ENCODE measurements at places on chromosomes 5 and 9.

GRCh38 chr9:132440735-132441134 lies 30.7 kb downstream of the CFAP77 start:
- no peak for DNase-seq

DNA sequence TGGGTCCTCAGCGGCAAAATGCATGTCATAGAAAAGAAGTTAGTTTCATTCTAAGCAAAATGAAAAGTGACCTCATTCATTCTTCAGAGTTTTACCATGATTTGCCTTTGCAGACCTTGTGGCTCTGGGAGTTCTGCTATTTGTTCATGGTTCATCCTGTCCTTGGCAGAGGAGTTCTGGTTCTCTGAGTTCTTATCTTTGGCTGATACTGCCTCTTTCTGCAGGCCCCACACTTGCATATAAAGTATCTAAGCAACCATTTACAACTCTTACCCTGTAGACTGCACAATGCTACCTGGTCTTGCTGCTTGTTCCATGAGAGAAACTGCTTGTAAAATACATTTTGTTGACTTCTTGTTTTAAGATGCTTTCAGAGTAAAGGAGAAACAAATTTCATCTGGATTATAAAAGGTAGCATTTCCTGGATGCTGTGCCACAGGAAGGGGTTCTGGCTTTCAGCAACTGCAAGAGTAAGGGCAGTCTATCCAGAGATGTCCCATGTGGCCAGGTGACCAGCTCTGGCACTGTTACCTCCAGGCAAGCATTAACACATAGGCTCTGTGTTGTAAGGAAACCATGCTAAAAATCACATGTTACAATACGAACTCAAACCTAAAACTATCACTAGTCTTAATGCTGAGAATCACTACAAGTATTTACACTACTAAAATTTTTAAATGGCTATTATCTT lies 513.2 kb downstream of the SPOCK1 start:
- no peak for DNase-seq

DNA sequence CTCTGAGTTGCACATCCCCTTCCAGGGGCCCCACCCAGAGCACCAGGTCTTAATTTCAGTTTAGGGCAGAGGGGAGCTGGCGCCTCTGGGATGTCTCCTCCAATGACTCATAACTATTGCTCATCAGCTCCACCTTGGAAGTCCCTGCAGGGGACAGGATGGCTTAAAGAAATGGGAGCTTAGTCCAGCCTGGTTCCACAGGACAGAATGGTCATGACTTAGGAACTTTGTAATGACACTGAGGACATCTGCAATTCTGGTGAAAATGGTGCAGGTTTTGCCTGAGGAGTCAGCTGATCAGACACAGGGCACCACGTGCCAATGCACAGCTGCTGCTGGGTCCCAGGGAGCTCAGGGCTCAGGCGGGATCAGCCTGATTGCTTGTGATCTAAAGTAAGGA lies 16.4 kb upstream of the PPP1R26 start:
- DNase-seq, result no peak

GRCh38 chr9:131613921-131614320 lies 68.6 kb downstream of the PRRT1B start:
- DNase-seq, result no peak

DNA sequence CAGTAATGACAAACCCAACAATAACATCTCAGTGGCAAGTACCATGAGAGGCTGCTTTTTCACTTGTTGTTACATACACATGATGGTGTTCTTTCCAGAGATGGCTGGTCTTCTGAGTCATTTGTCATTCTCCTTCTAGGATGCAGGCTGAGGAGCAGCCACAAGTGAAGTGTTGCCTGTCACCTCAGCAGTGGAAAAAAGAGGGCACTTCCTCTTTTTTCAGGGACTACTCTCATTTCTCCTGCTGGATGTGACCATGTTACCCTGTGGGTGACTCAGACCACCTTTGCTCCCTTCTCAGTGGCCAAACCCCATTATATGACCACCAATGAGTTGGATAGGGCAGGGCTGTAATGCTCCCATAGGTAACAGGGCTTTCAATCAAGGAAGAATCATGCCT lies 587.0 kb upstream of the ADAMTS16 start:
- no peak for DNase-seq

GRCh38 chr9:105158020-105158419 lies 86.4 kb upstream of the SLC44A1 start:
- no peak for DNase-seq

GRCh38 chr5:64213531-64213930 lies 47.9 kb downstream of the RNF180 start:
- DNase-seq, result no peak

DNA sequence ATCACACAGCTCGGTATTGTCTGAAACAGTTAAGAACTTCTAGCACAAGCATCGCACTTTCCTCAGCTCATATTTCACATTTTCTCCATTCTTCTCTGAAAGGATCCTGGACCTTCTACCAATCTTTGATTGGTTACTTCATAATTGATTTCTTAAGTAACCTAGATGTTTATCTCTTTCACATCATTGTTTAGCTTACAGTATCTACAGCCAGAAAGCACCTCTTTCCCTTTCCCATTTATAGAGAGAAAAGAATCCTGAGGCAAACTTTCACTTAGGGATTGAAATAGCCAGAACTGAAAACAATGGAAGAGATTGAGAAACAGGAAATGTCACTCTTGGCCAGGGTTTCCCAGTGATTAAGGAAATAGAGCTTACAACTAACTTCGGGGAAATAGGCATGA lies 2.5 kb downstream of the IL33 start:
- no peak for DNase-seq

GRCh38 chr5:150544611-150545219 lies 36.8 kb downstream of the NDST1 start:
- DNase-seq, result no peak

GRCh38 chr5:152804179-152804578 lies 399.1 kb upstream of the NMUR2 start:
- no peak for DNase-seq

DNA sequence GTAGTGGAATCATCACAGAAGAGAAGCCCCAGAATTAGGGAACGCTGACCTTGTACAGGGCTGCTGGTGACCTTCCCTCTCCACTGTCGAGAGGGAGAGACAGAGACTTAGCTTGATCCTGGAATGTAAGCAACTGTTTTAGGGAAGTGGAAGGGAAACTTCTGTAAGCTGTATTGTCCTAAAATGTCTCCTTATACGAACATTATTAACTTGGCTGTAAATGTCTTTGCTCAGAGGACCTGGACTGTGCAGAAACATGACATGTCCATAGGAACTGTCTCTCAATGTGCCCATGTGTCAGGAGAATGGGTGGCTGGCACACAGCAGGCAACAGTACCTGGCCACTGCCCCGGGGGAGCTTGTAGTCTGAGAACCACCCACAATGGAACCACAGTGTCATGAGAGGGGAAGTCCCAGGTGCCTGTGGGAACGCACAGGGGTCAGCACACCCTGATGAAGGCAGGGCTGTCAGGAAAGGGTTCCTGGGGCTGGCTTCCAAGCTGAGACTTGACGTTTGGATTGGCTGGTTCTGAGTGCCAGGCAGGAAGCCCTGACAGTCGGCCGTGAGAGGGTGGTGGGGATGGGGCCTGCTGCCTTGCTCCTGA lies 34.0 kb downstream of the DAP start:
- no peak for DNase-seq

DNA sequence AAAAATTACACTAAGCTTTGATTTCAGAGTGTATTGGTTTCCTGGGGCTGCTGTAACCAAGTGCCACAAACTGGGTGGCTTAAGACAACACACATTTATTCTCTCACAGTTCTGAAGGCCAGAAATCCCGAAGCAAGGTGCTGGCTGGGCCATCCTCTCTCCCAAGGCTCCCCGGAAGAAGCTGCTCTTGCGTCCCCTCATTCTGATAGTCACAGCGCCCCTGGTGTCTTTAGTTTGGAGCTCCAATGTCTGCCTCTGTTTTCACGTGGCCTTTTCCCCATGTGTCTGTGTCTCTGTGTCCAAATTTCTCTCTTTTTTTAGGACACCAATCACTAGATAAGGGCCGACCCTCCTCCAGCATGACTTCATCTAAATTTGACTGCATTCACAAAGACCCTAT lies 56.7 kb downstream of the ROPN1L start:
- no peak for DNase-seq

DNA sequence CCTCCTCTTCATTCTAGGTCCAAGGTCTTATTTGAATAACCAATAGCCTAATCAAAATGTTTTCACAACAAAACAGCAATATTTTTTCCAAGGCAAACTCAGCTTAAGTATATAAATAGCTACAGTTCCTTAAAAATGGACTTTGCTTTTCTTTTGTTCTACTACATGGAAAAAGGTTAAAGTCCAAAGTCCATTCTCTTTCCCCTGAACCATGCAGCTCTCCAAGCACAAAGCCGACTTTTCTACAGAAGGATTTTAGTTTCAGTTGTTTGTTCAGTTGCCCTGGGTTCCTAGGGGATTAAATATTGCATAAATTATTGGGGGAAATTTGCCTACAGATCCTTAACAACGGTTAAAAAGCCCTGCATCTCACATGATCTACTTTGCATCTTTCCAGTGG lies 677.0 kb upstream of the KLF4 start:
- no peak for DNase-seq

DNA sequence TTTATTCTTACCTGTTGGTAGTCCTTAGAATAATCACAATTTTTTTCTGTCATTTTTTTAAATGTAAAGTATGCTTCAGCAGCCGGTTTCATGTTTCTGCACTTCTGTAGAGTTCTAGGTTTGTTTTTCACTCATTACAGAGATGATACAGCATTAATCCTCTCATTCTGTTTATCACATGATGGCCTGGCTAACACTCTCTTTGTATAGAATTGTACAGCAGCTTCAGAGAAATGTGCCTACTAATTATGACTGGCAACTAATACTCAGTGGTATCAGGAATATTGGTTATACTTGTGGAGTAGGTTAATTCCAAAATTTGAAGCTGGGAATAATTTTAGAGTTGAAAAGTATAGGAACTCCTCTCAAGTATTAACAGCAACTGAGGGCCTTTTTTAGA lies 192.9 kb upstream of the OTULINL start:
- DNase-seq, result no peak

GRCh38 chr9:136487672-136488071 lies 4.8 kb upstream of the SEC16A start:
- no peak for DNase-seq

- no peak for DNase-seq
Measured at GRCh38 chr5:74432216-74432615, 208.3 kb downstream of the ENC1 start.

- DNase-seq, result no peak
Measured at GRCh38 chr9:71384343-71384742, 262.9 kb upstream of the TRPM3 start.

- no peak for DNase-seq
Measured at GRCh38 chr5:34736445-34737115, 80.5 kb downstream of the RAI14 start.

- no peak for DNase-seq
Measured at GRCh38 chr5:124056326-124056990, 544.5 kb downstream of the CSNK1G3 start.

DNA sequence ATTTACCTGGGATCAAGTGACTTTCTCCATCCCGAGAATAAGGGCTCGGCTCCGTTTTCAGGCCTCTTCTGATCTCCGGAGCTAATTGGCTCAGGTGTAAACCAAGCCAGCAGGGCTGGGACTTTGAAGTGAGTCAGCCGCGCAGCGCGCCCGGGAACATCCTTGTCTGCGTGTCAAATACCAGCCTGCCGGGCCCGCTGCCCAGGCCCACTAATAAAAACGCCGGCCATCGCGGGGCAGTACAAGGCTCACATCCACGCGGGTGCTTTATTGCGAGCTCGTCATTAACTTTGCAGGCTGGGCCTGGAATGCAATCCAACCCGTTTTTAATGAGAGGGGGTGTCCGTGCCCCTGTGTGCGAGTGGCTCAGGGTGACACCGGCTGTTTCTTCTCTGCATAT lies 416.8 kb downstream of the IRX2 start:
- DNase-seq, result no peak

DNA sequence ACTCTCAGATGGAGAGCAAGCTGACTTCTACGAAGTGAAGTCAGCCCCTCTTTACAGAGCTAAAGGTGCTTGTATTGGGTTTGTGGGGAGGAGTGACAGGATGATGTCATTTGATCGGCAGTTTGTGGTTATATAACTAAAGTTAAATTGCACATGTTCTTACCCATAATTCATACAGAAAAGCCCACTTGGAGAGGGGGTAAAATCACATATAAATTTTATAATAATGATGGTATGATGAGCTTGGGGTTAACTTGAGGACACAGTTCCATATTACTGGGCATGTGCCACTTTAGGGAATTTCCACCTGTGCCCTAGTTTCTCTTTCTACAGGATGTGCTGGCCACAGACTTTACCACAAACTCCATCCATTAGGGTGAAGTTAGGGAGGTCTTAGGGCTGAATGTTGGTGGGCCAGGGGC lies 1178.6 kb upstream of the CDH9 start:
- DNase-seq, result no peak

DNA sequence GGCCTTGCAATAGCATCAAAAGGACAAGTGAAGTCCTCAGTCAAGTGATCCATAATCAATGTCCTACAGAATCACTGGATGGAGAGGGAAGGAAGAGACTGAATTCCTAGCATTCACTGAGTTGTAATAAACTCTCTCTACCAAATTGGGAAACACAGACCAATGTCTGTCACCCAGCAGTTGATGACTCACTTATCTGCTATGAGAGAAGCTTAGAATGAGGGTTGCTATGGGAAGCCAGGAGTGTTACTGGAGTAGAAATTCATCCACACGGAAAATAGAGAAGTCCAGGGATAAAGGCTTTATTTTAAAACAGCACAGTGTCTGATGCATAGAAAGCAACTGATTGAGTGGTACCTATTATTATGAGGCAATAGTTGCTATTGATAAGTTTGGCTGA lies 407.4 kb downstream of the BRINP1 start:
- DNase-seq, result no peak

DNA sequence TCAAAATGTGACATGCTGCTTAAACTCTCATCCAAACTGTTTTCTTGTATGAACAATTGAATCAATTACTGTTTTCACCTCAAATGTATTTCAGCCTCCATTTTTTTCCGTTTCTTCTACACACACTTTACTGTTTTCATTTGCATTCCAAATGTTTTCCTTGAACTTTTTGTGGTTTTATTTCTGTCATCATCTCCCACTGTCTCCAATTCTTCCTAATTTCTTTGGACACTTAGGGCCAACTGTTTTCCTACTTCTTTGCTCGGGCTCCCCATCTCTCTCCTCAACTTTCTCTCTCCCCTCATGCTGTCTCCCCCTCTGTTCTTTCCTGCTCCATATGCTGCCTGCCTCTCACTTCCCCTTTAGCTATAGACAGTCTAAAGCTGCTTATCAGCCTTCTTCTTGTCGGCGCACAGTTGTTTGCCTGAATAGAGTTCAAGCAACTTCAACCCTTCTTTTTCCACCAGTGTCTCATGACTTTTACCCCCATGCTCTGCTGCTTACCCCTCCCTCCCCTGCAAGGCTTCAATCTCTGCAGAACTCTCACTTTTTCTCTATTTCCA lies 443.4 kb downstream of the DTWD2 start:
- no peak for DNase-seq

GRCh38 chr5:155919126-155919525 lies 407.8 kb upstream of the SGCD start:
- DNase-seq, result no peak

Data from activated naive CD4-positive, alpha-beta T cell (primary cell).